ENCODE measurements at places on chromosomes 13 and 19. TPM values are rescaled to one million over a fixed set of nuclear protein-coding genes. Genes with fewer than 3 reads are reported as not detected.

DCT gene
- total RNA-seq: 0.53 TPM

SYNGR4 gene
- not detected for total RNA-seq

DNAAF3 gene
- not detected for total RNA-seq

S1PR2 gene
- total RNA-seq: 9.0 TPM

FXYD7 gene
- 10.1 TPM for total RNA-seq

CYP2F1 gene
- total RNA-seq: not detected

- no peaks in the 10 kb centered on the region for H3K36me3 ChIP-seq
- DNase-seq: no peak
- no peak overlapping the region for H3K27ac ChIP-seq
- peaks cover 17% of the 10 kb centered on the region for H3K27me3 ChIP-seq
- peaks cover 30% of the 10 kb centered on the region for H3K4me1 ChIP-seq
- H3K4me3 ChIP-seq: no peak overlapping the region
Observed at GRCh38 chr19:47430041-47430802, 10.9 kb upstream of the MEIS3 start.

DNA sequence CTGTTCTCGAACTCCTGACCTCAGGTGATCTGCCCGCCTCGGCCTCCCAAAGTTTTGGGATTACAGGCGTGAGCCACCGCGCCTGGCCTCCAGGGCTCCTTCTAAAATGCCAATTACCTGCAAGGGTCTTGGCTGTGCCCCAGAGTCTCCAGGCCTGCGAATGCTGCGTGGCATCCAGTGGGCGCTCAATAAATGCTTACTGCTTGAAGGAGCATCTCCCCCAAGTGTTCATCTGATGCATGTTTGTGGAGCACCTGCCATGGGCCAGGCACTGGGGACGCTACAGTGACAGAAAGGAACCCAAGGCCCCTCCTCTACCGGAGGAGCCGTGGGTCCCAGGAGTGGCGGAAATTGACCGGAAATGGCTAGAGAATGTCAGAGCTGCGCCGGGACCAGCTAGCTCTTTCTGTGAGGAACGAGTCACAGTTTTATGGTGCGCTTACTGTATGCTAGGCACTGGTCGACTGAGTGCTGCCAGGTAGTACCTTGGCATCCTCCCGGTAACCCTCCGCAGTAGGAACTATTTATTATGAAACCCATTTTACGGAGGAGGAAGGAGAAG lies 14.2 kb downstream of the ANKRD24 start:
- H3K36me3 ChIP-seq: no peaks in the 10 kb centered on the region
- DNase-seq: no peak
- H3K27me3 ChIP-seq: peaks cover 18% of the 10 kb centered on the region
- no peak overlapping the region for H3K27ac ChIP-seq

- no peak overlapping the region for H3K4me3 ChIP-seq
- DNase-seq: no peak
- H3K36me3 ChIP-seq: peaks cover 7% of the 10 kb centered on the region
- no peak overlapping the region for H3K27ac ChIP-seq
- H3K27me3 ChIP-seq: no peaks in the 10 kb centered on the region
Observed at GRCh38 chr19:49340069-49340864, 5.1 kb downstream of the CD37 start.

GRCh38 chr13:109647053-109647452 lies 139.3 kb downstream of the IRS2 start:
- no peaks in the 10 kb centered on the region for H3K4me1 ChIP-seq
- H3K4me3 ChIP-seq: no peak overlapping the region
- no peak overlapping the region for H3K27ac ChIP-seq
- DNase-seq: no peak

- DNase-seq: no peak
- no peak overlapping the region for H3K27ac ChIP-seq
- no peaks in the 10 kb centered on the region for H3K36me3 ChIP-seq
- H3K27me3 ChIP-seq: no peaks in the 10 kb centered on the region
- no peak overlapping the region for H3K4me3 ChIP-seq
Observed at GRCh38 chr13:74039667-74040066, 94.5 kb downstream of the KLF12 start.

- no peak overlapping the region for H3K27ac ChIP-seq
- H3K27me3 ChIP-seq: no peaks in the 10 kb centered on the region
Observed at GRCh38 chr19:40159744-40160143, 31.5 kb upstream of the MAP3K10 start.

GRCh38 chr13:74452881-74453280 lies 318.7 kb upstream of the KLF12 start:
- DNase-seq: no peak
- no peak overlapping the region for H3K4me3 ChIP-seq
- H3K27ac ChIP-seq: no peak overlapping the region
- no peaks in the 10 kb centered on the region for H3K27me3 ChIP-seq
- no peaks in the 10 kb centered on the region for H3K36me3 ChIP-seq

GRCh38 chr13:112583592-112584277 lies 4.2 kb downstream of the TUBGCP3 start:
- H3K27me3 ChIP-seq: no peaks in the 10 kb centered on the region
- peaks cover 27% of the 10 kb centered on the region for H3K4me1 ChIP-seq
- no peaks in the 10 kb centered on the region for H3K36me3 ChIP-seq

- H3K27ac ChIP-seq: no peak overlapping the region
- H3K27me3 ChIP-seq: no peaks in the 10 kb centered on the region
- DNase-seq: no peak
- no peak overlapping the region for H3K4me3 ChIP-seq
- H3K4me1 ChIP-seq: peaks cover 9% of the 10 kb centered on the region
Observed at GRCh38 chr19:19165396-19165795, 4.7 kb downstream of the MEF2B start.

DNA sequence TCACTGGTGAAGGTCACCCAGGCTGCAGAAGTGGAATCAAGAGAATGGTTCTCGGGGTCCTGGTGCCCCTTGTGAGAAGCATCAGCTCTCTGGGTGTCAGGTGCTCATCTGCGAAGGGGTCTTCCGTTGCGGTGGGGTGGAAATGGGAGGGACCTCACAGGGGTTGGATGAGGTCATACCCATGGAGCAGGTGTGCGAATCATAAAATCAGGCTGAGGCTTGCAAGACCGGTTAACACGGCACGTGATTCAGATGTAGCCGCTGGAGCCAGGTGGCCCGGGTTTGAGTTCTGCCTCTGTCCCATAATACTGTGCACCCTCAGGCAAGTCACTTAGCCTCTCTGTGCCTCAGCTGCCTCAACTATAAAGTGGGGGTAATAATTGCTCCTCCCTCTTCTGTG lies 3.9 kb upstream of the KLK15 start:
- no peak overlapping the region for H3K4me3 ChIP-seq
- peaks cover 15% of the 10 kb centered on the region for H3K4me1 ChIP-seq
- no peak overlapping the region for H3K27ac ChIP-seq
- H3K36me3 ChIP-seq: no peaks in the 10 kb centered on the region
- DNase-seq: no peak

GRCh38 chr13:27270594-27271520 lies at the start of gene RASL11A:
TSS of gene RASL11A (plus strand) at chr13:27270830. CDS start at chr13:27270945, 115 bp downstream.
- H3K4me1 ChIP-seq: peaks cover 8% of the 10 kb centered on the region
- peak within 1 kb of the TSS; percentile 73 for H3K4me3 ChIP-seq
- H3K27me3 ChIP-seq: peaks cover 6% of the 10 kb centered on the region
- no peaks in the 10 kb centered on the region for H3K36me3 ChIP-seq
- peak; percentile 66 for DNase-seq
- peak within 1 kb of the TSS; percentile 52 for H3K27ac ChIP-seq

DNA sequence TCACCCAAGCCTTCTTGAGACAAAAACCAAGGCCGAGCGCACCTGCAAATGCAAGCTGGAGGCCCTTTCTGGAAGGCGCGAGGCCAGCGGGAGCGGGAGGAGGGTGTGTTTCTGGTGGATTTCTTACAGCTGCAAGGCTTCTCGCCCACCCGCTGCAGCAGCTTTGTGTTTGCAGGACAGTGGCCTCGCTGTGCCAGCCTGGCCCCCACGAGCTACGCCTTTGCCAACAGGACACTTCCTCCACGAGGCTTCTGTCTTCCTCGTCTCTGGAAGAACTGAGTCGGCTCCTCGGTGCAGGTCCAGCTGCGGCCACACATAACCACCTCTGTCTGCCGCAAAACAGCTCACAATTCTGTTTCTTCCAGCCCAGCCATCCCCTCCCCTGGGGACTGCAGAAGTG lies 10.1 kb downstream of the ATCAY start:
- no peak for DNase-seq
- no peaks in the 10 kb centered on the region for H3K4me1 ChIP-seq
- H3K36me3 ChIP-seq: no peaks in the 10 kb centered on the region
- H3K27ac ChIP-seq: no peak overlapping the region
- H3K27me3 ChIP-seq: no peaks in the 10 kb centered on the region

- H3K4me1 ChIP-seq: no peaks in the 10 kb centered on the region
- H3K4me3 ChIP-seq: no peak overlapping the region
- H3K27ac ChIP-seq: no peak overlapping the region
- H3K36me3 ChIP-seq: peaks cover 13% of the 10 kb centered on the region
- no peak for DNase-seq
Observed at GRCh38 chr13:113476811-113477210, 13.7 kb downstream of the DCUN1D2 start.

DNA sequence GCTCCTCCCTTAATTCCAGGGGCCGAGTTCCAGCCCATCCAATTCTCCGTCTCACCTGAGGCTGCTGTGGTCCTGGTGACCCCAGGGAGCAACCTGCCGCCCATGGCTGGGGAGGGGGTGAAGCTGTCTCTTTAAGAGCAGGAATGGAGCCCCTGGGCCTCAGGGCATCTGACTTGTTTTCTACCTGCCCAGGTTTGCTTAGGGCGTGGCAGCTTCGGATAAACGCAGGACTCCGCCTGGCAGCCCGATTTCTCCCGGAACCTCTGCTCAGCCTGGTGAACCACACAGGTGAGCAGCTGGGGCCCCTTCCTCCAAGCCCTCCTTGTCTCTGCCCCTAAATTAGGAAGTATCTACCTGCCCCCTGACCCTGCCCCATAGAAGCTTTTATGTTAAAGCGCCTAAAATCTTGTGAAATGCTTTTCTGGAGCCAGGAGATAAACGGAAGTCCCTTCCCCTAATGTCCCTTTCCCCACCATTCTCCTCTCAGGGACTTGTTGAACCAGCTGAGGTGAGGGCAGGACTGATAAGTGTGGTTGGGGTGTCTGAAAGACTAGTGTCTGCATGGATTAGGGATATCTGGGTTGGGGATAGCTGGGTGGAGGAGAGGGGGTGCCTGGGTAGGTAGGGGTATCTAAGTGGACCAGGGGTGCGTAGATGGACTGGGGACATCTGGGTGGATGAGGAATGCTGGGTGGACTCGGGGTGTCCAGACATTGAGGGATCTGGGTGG lies 614 bp downstream of the FXYD3 start:
- H3K36me3 ChIP-seq: no peaks in the 10 kb centered on the region
- no peak overlapping the region for H3K27ac ChIP-seq
- H3K4me3 ChIP-seq: no peak overlapping the region
- H3K4me1 ChIP-seq: peaks cover 9% of the 10 kb centered on the region
- no peaks in the 10 kb centered on the region for H3K27me3 ChIP-seq
- DNase-seq: no peak

DNA sequence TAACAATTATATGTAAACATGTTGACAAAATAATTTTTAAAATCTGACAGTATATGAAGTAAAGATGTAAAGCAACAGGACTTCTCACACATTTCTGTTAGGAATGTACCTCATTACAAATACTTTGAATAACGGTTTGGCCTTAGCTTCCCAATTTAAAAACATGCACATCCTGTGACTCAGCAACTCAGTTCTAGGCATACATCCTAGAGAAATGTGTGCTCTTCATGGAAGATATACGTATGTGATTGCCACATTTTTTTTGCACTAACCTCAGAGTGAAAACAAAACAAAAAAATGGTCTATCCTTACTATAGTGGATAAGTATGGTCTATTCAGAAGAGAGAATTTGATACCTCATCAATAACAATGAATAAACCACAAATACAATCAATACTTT lies 314.6 kb downstream of the LIG4 start:
- H3K27me3 ChIP-seq: no peaks in the 10 kb centered on the region
- DNase-seq: no peak
- H3K4me3 ChIP-seq: no peak overlapping the region
- no peaks in the 10 kb centered on the region for H3K4me1 ChIP-seq
- no peak overlapping the region for H3K27ac ChIP-seq
- no peaks in the 10 kb centered on the region for H3K36me3 ChIP-seq

DNA sequence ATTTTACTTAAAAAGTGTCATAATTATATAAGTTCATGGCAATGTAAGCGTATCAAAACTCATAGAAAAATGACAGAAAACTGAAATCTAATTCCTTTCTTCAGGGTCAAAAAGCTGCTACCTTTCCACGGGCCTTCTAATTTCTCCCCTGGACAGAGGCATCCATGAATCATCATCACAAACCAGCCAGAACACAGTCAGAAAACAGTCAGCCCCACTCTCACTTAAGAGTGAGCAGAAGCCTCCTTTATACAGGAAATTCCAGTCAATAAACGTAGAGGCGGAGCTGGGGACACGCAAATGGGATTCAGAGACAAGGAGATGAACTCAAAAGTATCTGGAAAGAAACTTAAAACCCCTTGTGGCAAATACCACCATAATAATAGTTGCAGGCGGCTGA lies 54.2 kb upstream of the ABCC4 start:
- no peak overlapping the region for H3K27ac ChIP-seq
- no peak for DNase-seq
- H3K4me3 ChIP-seq: no peak overlapping the region
- no peaks in the 10 kb centered on the region for H3K4me1 ChIP-seq
- H3K36me3 ChIP-seq: no peaks in the 10 kb centered on the region

DNA sequence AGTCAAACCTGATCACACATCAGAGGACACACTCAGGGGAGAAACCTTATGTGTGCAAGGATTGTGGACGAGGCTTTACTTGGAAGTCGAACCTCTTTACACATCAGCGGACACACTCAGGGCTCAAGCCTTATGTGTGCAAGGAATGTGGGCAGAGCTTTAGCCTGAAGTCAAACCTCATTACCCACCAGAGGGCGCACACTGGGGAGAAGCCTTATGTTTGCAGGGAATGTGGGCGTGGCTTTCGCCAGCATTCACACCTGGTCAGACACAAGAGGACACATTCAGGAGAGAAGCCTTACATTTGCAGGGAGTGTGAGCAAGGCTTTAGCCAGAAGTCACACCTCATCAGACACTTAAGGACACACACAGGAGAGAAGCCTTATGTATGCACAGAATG lies 8.2 kb upstream of the ZNF527 start:
- DNase-seq: no peak
- H3K27ac ChIP-seq: no peak overlapping the region
- H3K36me3 ChIP-seq: peaks cover 20% of the 10 kb centered on the region
- H3K4me1 ChIP-seq: no peaks in the 10 kb centered on the region

GRCh38 chr19:42216653-42217519 lies 591 bp downstream of the DEDD2 start:
- H3K4me1 ChIP-seq: peaks cover 74% of the 10 kb centered on the region
- no peak for DNase-seq
- no peaks in the 10 kb centered on the region for H3K27me3 ChIP-seq
- peak overlapping the region; percentile 90 for H3K27ac ChIP-seq
- H3K4me3 ChIP-seq: peak overlapping the region; percentile 97

DNA sequence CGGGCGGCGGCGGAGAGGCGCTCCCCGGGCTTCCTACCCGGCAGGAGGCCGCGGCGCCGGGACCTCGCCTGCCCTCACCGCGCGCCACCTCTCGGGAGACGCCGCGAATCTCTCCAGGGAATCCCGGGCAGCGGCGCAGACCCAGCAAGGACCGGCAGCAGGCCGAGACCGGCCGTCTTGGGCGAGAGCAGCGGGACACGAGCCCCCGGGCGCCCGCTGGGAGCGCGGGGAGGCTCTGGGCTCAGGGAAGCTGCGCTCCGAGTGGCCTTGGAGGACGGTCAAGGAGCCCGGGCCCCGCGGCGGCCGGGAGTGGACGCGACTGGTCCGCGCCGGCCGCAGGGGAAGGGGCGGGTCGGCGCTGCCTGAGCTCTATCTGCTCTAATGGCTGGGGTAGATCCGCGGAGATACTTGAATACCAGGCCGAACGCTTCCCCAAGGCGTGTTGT lies 14.7 kb downstream of the CDX2 start:
- no peak overlapping the region for H3K4me3 ChIP-seq
- H3K27ac ChIP-seq: no peak overlapping the region

Measured in CD4-positive, alpha-beta memory T cell (primary cell).